ENCODE measurements at places on chromosomes 6 and 20.

DNA sequence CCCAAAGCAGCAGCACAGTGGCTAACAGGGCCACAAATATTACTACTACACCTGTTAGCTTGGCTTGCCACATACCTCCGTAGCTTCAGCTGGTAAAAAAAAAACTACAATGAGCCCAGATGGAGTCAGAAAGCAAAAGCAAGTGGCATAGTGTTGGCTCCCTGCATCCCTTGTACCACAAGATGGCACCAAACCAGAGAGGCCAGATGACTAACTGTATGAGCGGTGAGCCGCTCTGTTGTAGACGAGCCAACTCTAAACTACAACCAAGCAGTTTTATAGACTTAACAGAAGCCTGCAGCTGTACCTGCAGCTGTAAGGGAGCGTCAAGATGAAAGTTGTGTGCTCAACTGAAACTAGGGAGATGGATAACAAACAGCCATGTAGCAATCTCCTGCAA is 84.5 kb upstream of the MCHR2 start:
- no peak for DNase-seq

- DNase-seq: no peak
These were observed 44.1 kb downstream of the CTNNBL1 start for GRCh38 chr20:37737826-37738420.

GRCh38 chr20:59403962-59404314 is 103.5 kb downstream of the EDN3 start:
- no peak for DNase-seq

DNA sequence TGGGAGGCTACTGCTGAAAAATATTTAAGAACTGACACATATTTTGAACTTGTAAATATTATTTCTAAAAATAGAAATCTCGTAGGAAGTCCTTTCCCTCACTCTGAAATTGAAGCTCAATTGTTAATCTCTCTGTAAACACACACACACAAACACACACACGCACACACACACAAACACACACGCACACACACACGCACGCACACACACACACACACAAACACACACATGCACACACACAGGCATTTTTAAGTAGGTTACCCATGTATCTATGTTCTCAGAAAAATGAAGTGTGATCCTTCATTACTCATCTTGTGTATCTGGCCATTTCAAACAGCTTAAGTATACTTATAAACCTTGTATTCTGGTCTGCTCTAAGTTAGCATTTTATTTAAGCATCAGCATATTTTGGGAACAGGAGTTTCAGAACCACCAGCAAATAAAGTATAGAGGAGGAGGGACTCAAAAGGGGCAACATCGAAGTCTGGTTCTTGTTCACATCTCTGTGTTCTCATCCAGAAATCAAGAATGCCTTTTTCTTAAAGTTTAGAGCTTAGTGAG is 11.6 kb downstream of the CCN6 start:
- DNase-seq: no peak

GRCh38 chr6:127365874-127366273 is 22.5 kb upstream of the ECHDC1 start:
- no peak for DNase-seq

GRCh38 chr6:36033935-36034334 is 6.3 kb downstream of the MAPK14 start:
- no peak for DNase-seq

DNA sequence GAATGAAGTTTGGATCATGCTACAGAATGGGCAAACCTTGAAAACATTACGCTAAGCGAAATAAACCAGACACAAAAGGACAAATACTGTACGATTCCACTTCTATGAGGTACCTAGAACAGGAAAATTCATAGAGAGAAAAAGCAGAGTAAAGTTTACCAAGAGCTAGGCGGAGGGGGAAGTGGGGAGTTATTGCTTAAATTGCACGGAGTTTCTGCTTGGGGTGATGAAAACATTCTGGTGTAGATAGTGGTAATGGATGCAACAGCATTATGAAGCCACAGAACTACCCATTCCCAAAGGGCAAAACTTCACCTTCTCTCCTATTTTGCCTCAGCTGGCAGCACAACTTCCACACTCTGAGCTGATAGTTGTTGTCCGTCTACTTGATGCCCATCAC is 6.4 kb upstream of the PDYN start:
- no peak for DNase-seq

- no peak for DNase-seq
These were observed 86.5 kb downstream of the MRPL14 start for GRCh38 chr6:44040786-44041185.

DNA sequence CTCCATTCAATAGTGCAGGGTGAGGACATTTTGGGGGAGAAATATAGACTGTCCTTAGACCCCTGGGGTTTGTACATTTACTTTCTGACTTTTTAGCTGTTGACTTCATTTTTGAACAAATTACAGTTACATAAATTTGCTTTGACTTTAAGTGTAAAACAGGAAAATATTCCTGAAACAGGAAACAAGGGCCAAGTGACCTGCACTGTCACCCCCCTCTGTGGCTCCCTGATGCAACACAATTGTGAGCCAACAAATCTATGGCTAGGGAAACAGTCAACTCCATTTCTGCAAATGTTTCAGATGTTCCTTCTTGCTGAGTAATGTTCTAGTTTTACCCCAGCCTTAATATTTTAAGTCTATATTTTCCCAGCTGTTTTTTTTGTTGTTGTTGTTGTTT is 39.8 kb downstream of the HLA-A start:
- DNase-seq: no peak

DNA sequence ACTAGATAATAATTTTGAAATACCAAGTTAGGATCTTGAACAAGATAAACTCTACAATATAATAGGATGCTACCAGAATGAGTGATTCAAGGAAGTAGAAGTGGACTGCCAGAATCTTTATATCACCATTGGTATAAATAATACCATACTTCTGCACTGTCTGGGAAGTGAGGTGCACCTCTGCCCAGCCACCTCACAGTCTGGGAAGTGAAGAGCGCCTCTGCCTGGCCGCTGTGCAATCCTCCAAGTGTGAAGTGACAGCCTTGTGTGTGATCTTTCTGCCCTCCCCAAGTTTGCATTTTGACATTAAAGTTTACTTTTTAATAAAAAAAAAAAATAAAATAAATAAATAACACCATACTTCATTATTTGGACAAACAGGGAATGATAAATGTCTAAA is 18.8 kb downstream of the LATS1 start:
- DNase-seq: no peak

GRCh38 chr6:56231827-56232226 is 15.6 kb downstream of the COL21A1 start:
- DNase-seq: no peak

GRCh38 chr6:139174961-139175360 is 40.1 kb downstream of the HECA start:
- no peak for DNase-seq

DNA sequence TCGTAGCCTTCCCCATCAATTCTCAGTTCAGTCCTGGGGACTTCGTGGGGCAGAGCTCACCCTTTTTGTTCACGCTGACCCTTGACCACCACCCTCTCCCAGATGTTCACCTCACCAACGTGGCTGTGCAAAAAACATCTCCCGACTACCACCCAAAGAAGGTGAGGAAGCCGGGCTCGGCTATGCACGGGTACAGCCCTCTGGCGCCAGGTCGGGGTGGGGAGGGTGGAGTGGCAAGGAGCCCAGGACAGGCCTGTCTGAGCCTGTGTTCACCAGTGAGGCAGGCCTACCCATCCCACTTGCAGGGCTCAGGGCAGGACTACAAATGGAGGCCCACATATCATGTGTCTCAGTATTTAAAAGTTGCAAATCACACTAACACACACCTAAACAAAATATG is 18.1 kb downstream of the PDRG1 start:
- no peak for DNase-seq

GRCh38 chr20:52152416-52152815 is 39.2 kb downstream of the ZFP64 start:
- DNase-seq: no peak

- no peak for DNase-seq
These were observed 232.5 kb downstream of the HDGFL1 start for GRCh38 chr6:22801831-22802230.

GRCh38 chr20:38336726-38337125 is 9.6 kb upstream of the LBP start:
- no peak for DNase-seq

DNA sequence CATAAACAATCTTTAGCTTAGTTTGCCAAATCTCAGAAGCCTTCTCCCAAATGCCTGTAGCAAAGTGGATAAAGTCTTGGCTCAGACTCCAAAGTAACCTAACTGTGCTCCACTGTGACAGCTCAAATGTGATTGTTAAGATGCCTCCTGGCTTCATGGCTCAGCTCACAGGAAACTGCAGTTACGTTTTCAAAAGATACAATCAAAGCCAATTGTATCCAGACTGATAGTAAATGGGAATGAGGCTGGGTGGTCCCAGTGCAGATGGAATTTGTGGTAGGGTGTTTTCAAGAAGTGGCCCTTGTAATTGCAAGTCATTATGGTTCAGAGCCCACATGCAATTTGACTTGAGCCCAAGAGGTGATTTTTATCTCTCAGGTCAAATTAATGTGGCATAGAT is 151.2 kb upstream of the TAB2 start:
- DNase-seq: no peak

DNA sequence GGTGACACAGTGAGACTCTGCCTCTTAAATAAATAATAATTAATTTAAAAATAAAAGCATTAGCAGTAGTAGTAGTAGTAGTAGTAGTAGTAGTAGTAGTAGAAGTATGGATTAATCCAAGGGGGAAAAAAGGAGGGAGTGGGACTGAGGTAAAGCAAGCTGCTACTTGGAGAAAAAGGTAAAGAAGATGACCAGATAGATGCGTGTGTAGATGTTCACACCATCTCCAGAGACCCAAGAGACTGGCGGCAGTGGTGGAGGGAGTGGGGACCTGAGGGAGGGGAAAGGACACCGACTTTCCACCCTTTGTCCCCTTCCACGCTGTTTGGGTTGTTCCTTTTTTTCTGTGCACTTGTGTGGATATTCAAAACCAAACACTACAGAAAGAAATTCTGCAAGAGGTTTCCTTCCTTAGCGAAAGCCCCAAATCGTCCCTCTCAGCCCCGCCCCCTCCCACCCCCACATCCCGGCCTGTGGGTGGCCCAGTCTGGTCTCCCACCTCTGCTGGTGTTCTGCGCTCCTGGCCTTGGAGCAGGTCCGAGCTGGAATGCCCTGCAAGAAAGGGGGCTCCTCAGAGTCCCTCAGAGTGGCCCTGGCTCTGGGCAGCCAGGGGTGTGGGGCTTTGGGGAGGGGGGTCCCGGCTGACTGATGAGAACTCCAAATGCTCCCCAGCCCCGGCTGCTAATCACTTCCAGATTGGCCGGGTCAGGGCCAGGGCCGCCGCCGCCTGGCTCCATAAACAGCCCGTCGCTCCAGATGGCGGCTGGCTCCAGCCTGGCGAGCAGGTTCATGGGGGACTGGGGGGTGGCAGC is 60.2 kb downstream of the UBE2V1 start:
- DNase-seq: no peak

- no peak for DNase-seq
These were observed 69.5 kb upstream of the LTV1 start for GRCh38 chr6:143773506-143774150.

DNA sequence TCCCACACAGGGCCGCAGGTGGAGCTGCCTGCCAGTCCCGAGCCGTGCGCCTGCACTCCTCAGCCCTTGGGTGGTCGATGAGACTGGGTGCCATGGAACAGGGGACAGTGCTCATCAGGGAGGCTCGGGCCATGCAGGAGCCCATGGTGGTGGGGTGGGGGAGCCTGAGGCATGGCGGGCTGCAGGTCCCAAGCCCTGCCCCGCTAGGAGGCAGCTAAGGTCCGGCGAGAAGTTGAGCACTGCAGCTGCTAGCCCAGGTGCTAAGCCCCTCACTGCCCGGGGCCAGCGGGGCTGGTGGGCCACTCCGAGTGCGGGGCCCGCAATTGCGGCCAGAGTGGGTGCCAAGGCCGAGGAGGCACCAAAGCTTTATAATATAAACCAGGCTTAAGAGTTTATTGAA is 479.7 kb downstream of the MMUT start:
- no peak for DNase-seq

GRCh38 chr20:40718982-40719729 is 30.1 kb upstream of the MAFB start:
- DNase-seq: no peak

GRCh38 chr6:43491750-43492661 is 14.6 kb downstream of the TJAP1 start:
- DNase-seq: no peak

- no peak for DNase-seq
These were observed 62.3 kb downstream of the MRPL14 start for GRCh38 chr6:44064948-44065272.

GRCh38 chr20:57968120-57968519 is 258.3 kb upstream of the PMEPA1 start:
- no peak for DNase-seq

DNA sequence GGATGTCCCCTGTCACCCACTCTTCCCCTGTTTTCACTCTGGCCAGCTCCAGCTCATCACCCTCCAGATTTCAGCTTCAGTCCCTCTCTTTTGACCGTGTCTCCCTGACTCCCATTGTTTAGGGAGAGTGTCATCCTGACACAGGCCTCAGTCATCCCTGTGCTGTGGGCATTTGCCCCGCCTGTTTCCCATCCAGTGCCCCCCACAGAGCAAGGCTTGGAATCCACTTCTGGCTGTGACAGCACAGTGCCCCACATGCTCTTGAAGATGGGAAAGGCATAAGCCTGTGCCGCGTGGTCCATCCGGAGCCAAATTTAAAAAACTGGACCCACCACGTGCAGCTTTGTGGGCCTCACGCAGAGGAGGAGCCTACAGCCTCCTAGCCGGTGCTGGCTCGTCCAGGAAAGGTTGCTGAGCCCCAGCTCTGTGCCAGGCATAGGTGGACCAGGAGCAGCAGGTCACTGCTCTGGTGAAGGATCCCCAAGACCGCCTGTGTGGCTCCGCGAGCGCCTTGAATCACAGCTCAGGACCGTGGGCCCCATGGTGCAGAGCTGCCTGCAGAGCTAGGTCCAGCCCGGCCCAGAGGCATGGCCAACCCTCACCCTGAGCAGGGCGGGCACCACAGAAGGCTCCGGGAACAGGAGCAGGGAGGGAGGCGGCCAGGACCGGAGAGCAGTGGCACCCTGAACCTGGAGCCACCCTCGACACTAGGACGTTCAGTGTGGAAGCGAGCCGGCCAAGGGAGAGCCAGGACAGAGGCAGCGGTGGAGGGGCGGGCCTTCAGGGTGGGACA is 172.8 kb downstream of the CDH4 start:
- no peak for DNase-seq

DNA sequence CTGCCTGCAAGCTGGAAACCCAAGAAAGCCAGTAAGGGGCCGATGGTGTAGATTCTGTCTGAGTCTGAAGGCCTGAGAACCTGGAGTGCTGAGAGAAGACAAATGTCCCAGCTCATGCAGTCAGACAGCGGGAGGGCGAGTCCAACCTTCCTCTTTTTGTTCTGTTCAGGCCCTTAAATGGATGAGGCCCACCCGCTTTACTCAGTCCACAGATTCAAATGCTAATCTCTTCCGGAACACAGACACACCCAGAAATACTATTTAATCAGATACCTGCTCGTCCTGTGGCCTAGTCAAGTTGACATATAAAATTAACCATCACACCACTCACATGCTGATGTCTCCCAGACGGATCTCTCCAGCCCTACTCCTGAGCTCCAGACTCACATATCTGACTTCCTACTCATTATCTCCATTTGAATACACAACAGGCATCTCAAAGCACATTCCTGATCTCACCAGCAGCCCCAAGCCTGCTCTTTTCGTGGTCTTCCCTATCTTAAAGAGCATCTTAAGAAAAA is 26.7 kb upstream of the SRC start:
- no peak for DNase-seq
